ENCODE measurements at places on chromosomes 6 and 20. TPM values are rescaled to one million over a fixed set of nuclear protein-coding genes. Genes with fewer than 3 reads are reported as not detected.

PLA2G7 gene
- total RNA-seq, result not detected

KIZ gene
- 23.6 TPM for total RNA-seq

GRCh38 chr6:2630359-2630758 is 120.4 kb downstream of the MYLK4 start:
- H3K4me1 ChIP-seq, result no peaks in the 10 kb centered on the region
- DNase-seq, result no peak
- no peak overlapping the region for H3K4me3 ChIP-seq
- H3K27me3 ChIP-seq, result no peaks in the 10 kb centered on the region
- H3K36me3 ChIP-seq, result no peaks in the 10 kb centered on the region
- H3K27ac ChIP-seq, result no peak overlapping the region

- H3K27me3 ChIP-seq, result no peaks in the 10 kb centered on the region
- H3K4me1 ChIP-seq, result no peaks in the 10 kb centered on the region
- no peaks in the 10 kb centered on the region for H3K36me3 ChIP-seq
- DNase-seq, result no peak
Measured at GRCh38 chr6:15145821-15146220, 100.0 kb upstream of the JARID2 start.

- no peak overlapping the region for H3K4me3 ChIP-seq
- no peak overlapping the region for H3K27ac ChIP-seq
Measured at GRCh38 chr6:107866606-107867301, 42.6 kb upstream of the SCML4 start.

Measured in uterus (tissue), 4 donors.